ENCODE measurements at places on chromosomes 7 and 10.

DNA sequence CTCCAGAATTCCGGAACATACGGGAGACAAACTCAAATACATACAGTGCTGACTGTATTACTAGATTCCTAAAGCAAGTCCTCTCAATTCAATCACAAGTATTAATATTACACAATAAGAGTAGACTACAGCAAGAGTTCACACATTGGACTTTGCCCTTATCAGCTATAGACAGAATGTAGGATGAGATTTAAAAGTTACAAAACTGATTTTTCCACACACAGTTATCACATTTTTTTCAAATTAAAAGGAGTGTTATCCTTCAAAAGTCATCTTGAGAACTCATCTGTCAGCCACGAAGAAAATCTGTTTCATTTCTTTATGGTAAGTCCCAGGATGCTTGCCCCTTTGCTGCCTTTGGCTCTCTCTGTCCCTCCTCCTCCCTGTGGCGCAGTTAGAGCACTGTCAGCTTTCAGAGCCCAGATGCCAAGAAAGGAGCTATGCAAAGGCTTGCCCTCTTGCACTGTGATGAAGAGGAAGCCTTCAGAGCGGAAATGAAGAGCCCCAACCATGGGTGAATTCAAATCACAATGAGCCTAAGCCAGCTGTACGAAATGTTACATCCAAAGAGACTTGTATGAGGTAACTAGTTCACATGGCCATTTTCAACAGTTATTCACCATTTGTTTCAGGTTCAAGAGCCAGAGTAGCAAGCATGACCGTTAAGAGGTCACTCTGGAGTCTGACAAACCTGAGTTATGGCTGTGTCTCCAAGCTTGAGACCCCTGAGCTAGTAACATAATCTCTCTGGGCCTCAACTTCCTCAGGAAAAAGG lies 10.7 kb downstream of the NCOA4 start:
- DNase-seq, result peak; percentile 51

DNA sequence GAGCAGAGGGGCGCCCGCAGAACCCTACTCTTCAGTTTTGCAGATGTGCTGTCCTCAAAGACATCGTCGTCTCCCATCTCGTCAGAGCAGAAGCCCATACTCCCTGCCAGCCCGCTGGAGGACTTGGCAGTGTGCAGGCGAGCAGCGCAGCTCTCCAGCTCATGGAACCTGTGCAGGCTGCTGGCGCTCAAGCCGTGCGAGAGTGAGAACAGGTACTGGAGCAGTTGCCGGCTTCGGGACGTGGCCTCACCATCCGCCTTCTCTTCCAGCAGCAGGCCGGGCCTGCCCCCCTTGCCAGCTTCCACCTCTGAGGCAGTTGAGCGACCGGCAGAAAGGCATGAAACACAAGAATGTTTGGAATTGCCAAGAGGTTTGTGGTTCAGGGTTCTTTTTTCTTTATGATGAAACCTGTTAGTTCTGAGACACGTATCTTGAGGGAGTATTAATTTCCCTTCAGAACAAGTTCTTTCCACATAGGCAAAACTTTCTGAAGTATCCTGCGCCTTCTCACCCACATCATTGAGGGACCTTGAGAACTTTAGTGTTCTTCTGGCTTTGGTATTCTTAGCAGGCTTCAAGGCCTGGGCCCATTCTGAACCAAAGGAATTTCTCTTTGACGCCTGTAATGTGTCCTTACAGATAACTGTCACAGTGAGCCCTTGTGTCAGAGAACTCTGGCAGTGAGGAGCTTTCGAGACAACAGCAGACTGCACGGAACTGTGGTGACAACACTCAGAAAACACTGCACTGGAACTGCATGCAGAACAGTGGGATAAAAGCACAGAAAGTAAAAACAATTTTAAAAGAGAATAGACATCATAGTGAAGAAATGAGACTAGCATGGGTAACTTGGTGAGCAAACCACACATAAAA lies 89.5 kb downstream of the ALOX5 start:
- no peak for DNase-seq

DNA sequence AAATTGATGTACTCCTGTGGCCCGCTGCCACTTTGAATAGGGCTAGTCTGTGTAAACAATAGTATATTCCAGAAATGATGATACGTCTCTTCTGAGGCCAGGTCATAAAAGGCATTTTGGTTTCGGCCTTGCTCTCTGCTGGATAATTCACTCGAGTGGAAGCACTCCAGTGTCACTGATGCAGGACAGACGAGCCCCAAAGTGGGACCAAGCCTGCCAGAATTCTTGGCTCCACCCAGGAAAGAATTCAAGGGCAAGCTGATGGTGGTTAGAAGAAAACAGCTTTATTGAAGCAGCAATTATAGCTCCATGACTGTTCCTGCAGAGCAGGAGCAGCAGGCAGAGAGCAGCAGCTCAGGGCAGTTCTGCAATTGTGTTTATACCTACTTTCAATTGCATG lies 717.6 kb downstream of the GRM8 start:
- no peak for DNase-seq

DNA sequence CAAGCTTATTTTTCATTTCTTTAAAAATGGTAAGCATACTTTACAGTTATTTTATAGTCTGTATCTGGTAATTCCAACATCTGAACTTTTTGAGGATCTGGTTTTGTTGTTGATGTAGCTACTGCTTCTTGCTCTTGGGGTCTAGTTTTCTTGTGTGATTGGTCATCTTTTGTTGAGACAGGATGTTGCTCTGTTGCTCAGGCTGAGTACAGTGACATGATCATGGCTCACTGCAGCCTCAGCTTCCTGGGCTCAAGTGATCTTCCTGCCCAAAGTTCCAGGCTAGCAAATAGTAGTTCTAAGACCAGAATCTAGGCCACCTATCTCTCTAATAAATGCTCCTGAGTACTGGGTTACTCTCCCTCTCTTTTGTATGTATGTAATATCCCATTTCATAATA lies 75.7 kb downstream of the NRCAM start:
- DNase-seq, result no peak

- peak; percentile 52 for DNase-seq
Measured at GRCh38 chr10:11685787-11686218, 56.4 kb upstream of the ECHDC3 start.

GRCh38 chr7:140594131-140594691 lies 46.4 kb downstream of the DENND2A start:
- no peak for DNase-seq

DNA sequence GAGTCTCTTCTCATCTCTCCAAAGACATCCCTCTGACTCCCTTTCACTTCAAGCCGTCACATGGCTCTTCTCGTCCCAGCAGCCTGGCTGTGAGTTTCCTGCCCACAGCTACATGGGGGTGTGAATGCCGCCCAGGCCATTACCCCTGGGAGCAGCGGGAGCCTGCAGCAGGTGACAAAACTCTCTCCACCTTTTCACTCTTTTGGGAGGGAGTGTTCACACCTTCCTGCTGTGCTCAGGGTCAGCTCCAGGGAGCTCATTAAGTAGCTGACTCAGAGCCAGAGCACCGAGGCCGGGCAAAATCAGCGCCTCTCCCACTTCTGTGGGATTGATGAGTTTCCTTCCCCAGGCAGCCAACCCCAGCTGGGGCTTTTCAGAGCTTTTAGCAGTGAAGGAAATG lies 271.3 kb downstream of the TYW1 start:
- no peak for DNase-seq

- no peak for DNase-seq
Measured at GRCh38 chr7:70215491-70215890, 617.2 kb downstream of the AUTS2 start.

DNA sequence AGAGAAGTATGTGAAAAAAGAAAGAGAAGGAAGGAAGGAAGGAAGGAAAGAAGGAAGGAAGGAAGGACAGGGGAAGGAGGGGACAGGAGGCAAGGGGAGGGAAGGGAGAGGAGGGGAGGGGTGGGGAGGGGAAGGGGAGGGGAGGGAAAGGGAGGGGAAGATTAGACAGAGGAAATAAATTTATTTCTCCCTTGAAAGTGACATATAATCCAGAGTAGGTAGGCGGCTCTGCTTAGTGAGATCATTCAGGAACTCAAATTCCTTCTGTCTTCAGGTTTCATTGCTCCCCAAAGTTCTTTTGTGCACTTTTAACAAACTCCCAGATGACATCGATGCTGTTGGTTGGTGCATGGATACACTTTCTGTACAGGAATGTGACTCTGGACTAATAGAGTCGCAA lies 594.7 kb upstream of the STEAP1 start:
- no peak for DNase-seq

DNA sequence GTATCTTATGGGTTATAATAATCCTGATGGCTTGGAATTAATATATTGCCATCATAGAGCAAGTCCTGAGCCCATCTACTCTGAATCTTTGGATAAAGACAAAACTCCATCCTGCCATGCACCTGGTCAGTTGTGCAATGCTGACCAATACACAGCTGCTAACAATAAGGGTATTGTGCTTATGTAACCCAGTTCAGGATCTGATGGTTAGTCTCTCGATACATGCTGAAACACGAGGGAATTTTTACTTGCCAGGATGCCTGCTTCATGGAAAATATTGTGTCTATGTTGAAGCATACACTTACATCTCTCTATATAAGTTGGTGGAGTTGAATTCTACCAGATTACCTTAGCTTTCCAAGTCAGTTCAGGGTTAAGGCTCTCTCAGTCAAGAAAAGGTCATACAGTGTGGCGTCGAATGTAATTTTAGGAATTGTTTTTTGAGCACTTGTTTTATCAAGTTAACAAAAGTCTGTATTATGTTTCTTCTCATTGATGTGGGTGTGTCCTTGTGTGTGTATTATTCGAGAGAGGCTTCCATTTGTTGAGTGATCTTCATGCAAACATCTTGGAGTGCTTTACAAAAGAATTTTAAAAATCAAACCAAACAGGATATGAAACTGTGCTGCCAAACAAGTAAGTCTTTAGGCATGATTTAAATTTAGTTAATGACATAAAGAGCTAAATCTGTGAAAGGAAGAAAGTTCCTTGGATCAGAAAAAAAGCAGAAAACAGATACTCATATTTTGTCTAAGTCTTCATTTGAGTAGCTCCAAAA lies 449.1 kb downstream of the SUGCT start:
- no peak for DNase-seq

GRCh38 chr10:61960396-61961120 lies 59.1 kb downstream of the ARID5B start:
- DNase-seq, result no peak

DNA sequence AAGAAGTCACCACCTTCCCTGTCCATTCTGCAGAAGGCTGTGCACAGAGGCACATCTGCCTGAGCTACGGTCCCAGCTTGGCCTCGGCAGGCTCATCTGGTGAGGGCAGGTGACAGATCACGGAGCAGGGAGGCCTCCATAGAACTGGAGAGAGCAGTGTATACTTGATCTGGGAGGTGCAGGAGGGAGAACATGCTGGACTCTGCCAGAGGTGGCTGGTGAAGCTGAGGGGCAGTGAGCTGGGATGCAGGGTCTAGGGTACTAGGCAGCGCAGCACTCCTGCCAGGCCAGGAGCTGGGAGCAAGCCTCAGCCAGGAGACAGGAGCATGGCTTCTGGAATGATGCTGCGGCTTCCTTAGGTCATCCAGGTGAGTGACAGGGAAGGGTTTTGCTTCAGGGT lies 553.0 kb downstream of the TCERG1L start:
- no peak for DNase-seq

DNA sequence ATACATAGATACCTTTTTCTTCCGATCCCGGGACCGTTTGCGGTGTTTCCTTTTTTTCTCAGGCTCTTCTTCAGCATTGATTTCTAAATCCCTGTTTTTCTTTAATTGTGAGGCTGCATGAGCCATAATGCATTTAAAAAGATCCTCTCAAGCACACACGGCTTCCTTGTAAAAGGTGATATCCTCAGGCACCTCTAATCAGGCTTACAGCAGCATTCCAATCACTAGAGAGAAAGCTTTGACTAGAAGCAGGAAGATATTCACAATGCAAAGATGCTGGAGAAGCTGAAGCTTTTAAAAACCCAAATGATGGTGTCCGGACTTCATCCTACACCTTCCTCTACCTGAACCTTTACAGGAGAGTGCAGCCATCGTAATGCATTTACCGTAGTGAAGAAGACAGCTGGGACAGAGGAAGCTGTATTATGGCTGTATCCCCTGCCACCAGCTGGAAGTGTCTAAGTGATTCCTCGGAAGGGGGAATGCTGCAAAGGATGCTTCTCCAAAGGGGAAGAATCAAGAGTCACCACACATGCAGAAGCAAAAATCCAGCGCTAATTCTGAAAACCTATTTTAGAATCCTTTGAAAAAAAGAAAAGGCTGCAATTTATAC lies at the start of gene ANK3:
Gene ANK3 (minus strand): TSS at position 463 of the 613 bp plus-strand sequence. CDS start 337 bp downstream, at position 126.
- DNase-seq, result no peak

GRCh38 chr10:113992471-113993011 lies 51.1 kb upstream of the ADRB1 start:
- peak; percentile 9 for DNase-seq

Measured in body of pancreas (tissue), 4 donors.